Nephron progenitor cell (in vitro differentiated cells): ENCODE measurements at places on chromosomes 6 and 20.

DNA sequence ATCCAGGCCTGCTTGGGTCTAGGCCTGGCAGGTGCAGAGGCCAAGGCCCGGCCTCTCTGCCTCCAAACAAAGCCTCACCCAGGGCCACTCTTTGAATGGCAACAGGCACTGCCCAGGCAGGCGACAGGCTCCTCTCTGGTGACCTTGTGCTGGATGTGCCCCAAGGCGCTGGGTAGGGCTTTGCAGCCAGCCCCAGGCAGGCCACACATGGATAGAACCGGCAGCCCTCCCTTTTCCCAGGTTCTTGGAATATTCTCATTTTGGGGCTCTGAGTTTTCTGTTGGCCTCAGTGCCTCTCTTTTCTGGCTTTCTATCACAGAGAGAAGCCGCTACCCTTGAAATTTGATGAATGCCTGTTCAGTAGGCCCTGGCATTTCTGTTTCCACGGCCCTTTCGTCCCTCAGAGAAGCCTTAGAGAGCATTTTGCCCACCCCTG lies 18.9 kb downstream of the PKIG start:
- H3K36me3 ChIP-seq, result peaks cover 5% of the 10 kb centered on the region
- no peaks in the 10 kb centered on the region for H3K27me3 ChIP-seq
- no peaks in the 10 kb centered on the region for H3K4me1 ChIP-seq
- DNase-seq, result no peak
- no peak overlapping the region for H3K27ac ChIP-seq

GRCh38 chr6:44665683-44666082 lies 278.2 kb downstream of the CDC5L start:
- no peak overlapping the region for H3K4me3 ChIP-seq
- DNase-seq, result no peak
- no peak overlapping the region for H3K27ac ChIP-seq

DNA sequence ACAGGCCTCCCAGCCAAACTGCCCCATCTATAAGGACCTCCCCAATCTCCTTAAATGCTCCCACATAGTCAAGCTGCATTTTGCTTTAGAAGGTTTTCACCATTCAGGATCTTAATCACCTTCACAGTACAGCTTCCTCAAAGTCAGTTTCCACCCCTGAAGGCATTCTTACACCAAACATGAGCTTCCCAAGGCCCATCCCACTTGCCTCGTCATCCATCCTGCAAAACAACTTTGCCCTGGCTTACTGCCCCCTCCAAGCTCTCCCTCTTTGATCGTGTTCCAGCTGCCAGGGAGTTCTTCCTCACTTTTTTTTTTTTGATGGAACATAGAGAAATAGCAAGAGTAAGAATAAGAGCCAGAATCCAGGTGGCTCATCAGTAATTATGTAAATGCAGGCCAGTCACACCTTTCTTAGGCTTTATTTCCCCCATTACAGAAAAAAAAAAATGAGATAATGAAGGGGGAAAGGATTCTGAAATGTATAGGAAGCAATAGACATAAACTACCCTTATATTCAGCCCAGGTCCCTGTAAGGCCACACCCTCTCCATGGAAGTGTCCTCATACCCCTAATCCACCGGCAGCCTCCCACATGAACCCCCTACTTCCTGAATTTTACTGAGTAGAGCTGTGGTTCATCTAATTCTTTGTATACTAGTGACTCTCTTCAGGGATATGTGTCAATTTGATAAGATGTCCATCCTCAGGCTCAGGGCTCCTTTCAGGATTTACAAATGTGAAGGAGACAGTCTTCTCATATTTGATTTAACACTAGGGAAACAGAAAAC lies 12.7 kb downstream of the TRIM27 start:
- no peaks in the 10 kb centered on the region for H3K4me1 ChIP-seq
- H3K27ac ChIP-seq, result peak overlapping the region; percentile 41
- H3K4me3 ChIP-seq, result no peak overlapping the region
- no peak for DNase-seq

GRCh38 chr6:157184202-157185015 lies 138.9 kb downstream of the TMEM242 start:
- H3K36me3 ChIP-seq, result peaks cover 36% of the 10 kb centered on the region
- no peak overlapping the region for H3K4me3 ChIP-seq
- DNase-seq, result peak; percentile 70
- H3K27me3 ChIP-seq, result peaks cover 3% of the 10 kb centered on the region
- H3K4me1 ChIP-seq, result peaks cover 53% of the 10 kb centered on the region

DNA sequence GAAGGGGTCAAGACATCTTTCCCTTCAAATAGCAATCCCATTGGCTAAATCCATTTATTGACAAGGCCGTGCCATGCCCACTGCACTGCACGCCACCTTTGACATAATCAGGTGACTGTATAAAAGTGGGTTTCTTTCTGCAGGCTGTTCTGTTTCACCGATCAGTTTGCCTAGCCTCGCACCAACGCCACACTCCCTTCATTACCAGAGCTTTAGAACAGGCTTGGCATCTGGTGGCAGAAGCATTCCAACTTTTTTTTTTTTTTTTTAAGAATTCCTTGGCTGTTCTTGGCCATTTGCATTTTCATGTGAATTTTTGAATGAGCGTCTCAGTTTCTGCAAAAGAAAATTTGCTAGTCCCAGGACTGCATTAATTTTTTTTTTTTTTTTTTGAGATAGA lies 78.1 kb downstream of the PPP1R3G start:
- no peak overlapping the region for H3K4me3 ChIP-seq
- H3K4me1 ChIP-seq, result peaks cover 24% of the 10 kb centered on the region
- H3K27me3 ChIP-seq, result peaks cover 8% of the 10 kb centered on the region
- no peaks in the 10 kb centered on the region for H3K36me3 ChIP-seq
- no peak for DNase-seq

- H3K27ac ChIP-seq, result no peak overlapping the region
- H3K27me3 ChIP-seq, result peaks cover 2% of the 10 kb centered on the region
- no peak overlapping the region for H3K4me3 ChIP-seq
- peaks cover 52% of the 10 kb centered on the region for H3K4me1 ChIP-seq
- peaks cover 6% of the 10 kb centered on the region for H3K36me3 ChIP-seq
Observed at GRCh38 chr20:12925863-12926793, 82.6 kb upstream of the SPTLC3 start.

DNA sequence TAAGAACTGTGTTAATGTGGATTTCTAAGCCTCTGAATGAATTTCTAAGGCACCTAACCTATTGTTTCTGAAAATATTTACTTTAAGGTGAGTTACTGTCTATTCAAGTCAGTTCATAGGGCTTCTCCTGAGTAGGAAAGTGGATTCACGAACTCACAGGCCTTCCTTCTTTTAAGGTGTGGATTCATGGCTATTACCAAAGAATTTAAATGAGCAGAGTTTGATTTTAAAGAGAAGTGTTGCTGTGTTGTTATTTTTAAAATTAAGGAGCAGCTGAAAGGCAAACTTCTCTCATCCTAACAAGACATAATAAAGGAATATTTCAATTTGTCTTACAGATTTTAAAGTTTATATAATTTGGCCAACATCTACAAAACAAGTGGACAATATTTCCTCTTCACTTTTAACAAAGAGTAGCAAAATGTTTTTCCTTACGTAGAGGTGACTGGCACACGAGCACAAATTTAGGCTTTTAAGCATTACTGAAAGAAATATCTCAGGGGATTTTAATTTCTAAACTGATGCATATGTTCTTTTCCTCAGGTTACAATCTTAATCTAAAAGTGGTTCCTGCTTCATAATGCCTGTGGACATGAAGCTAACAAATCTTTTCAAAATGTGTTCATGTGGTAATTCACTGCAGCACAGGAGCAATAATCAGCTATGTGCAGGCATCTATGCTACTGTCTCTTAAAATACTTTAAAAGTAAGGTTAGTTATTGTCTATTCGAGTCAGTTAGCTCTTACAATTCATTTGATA lies 602 bp upstream of the TSPYL4 start:
- no peak overlapping the region for H3K27ac ChIP-seq
- H3K4me1 ChIP-seq, result peaks cover 5% of the 10 kb centered on the region
- H3K27me3 ChIP-seq, result no peaks in the 10 kb centered on the region
- H3K36me3 ChIP-seq, result peaks cover 31% of the 10 kb centered on the region
- no peak overlapping the region for H3K4me3 ChIP-seq

DNA sequence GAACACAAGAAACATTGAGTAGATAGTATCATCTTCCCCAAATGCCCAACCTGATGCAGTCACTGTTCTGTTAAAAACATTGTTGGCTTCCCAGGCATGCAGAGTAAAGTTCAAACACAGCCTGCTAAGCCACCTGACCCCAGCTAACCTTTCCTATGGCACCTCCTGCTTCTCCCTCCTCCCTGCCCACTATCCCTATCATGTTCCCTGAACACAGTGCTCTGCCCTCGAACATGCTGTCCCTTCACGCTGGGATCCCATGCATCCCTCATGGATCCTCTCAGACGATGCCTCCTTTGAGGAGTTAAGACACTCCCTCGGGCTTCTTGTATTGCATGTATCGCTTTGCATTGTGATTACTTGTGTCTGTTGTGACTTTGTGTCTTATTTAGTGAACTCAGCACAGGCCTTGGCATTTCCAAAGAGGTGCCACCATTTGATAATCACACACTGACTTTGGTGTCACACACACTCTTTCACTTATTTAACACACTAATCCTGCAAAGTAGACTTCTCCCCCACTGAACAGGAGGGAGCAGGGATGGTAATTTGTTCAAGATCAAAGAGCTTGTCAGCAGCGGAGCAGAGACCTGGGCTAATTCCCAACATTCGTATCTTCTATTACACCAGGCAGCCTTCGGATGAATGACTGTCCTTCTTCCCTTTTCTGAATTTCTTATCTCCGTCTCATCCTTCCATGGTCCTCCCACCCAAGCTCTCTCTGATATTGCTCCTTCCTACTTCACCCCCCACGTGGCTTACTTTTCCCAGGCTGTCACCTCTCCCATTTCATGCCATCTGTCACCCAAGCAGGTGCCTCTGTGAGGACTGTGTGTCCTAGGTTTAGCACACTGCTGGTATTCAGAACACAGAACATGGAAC lies 28.3 kb upstream of the SMIM29 start:
- peaks cover 10% of the 10 kb centered on the region for H3K27me3 ChIP-seq
- peak overlapping the region; percentile 37 for H3K27ac ChIP-seq
- DNase-seq, result peak; percentile 13
- H3K4me1 ChIP-seq, result peaks cover 32% of the 10 kb centered on the region
- peaks cover 46% of the 10 kb centered on the region for H3K36me3 ChIP-seq

DNA sequence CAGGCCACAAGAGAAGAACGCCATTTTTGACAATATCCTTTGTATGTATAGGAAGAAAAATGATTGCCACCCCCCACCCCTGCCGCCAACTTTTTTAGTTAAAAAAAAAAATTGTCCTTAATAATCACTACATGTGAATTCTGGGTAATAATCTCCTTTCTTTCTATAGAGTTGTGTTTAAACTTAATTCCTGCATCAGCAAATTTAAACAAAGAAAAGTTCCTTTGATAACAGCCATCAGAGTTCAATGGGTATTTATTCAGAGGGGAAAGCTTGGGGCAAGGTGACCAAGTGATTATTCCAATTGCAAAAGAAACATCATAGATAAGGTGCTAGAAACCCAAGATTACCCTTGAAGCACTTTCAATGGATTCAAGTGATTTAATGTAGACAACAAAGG lies 47.0 kb downstream of the GCLC start:
- H3K4me3 ChIP-seq, result no peak overlapping the region
- peaks cover 33% of the 10 kb centered on the region for H3K36me3 ChIP-seq
- H3K27ac ChIP-seq, result no peak overlapping the region
